Muscle of arm (tissue), 14 donors: ENCODE measurements at places on chromosomes 11 and 22.

- DNase-seq: no peak
These were observed 7.2 kb downstream of the AHNAK start for GRCh38 chr11:62539238-62539925.

- no peak for DNase-seq
These were observed 181.1 kb downstream of the CTTN start for GRCh38 chr11:70579316-70579955.

- DNase-seq: no peak
These were observed 80.0 kb upstream of the CLPB start for GRCh38 chr11:72514331-72514730.

GRCh38 chr11:99069856-99070444, 49.2 kb downstream of the CNTN5 start:
- DNase-seq: peak; percentile 26

DNA sequence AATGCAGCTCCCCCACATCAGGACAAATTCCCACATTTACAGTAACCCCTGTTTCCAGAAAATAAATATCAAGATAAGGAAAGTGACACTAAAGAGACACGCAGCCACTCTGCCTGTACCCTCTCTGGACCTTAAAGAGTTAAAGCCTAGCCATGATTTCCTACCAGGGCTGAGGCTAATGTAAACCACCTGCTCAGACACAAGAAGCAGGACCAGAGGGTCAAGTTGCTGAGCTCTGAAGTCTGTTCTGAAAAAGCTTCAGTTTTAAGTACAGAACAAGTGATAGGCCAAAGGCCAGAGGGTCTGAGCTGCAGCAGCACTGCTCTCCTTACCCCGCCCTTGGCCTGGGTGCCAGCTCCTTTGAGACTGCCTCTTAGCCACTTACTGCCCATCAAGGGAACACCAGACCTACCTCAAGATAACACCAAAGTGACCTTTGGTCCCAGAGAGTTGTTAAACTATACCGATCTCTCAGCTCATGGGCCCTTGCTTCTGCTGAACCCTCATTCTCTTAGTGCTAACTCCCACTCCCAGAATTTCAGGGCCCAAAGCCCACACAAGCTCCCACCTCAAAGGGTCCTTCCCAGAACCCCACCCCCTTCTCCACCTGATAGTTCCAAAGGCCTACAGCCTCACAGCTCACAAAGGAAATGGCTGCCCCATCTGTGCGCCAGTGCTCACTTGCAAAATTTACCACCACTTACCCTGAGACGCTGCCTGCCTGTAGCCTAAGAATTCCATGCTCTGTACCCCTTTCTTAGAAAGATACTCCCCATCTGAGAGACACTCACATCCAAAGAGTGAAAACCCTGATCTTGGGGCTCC, 40.5 kb downstream of the IL18BP start:
- peak; percentile 31 for DNase-seq

- DNase-seq: no peak
These were observed 239.3 kb downstream of the GRIK4 start for GRCh38 chr11:120750647-120751549.

DNA sequence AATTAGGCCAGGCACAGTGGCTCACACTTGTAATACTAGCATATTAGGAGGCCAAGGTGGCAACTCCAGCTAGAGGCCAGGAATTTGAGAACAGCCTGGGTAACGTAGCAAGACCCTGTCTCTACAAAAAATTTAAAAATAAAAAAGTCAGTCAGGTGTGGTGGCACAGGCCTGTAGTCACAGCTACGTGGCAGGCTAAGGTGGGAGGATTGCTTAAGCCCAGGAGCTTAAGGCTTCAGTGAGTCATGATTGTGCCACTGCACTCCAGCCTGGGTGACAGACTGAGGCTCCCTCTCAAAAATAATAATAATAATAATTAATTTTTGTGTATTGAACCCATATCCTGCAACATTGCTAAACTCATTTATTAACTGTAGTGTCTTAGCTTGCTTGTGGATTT, 15.3 kb upstream of the TRIM29 start:
- DNase-seq: no peak

DNA sequence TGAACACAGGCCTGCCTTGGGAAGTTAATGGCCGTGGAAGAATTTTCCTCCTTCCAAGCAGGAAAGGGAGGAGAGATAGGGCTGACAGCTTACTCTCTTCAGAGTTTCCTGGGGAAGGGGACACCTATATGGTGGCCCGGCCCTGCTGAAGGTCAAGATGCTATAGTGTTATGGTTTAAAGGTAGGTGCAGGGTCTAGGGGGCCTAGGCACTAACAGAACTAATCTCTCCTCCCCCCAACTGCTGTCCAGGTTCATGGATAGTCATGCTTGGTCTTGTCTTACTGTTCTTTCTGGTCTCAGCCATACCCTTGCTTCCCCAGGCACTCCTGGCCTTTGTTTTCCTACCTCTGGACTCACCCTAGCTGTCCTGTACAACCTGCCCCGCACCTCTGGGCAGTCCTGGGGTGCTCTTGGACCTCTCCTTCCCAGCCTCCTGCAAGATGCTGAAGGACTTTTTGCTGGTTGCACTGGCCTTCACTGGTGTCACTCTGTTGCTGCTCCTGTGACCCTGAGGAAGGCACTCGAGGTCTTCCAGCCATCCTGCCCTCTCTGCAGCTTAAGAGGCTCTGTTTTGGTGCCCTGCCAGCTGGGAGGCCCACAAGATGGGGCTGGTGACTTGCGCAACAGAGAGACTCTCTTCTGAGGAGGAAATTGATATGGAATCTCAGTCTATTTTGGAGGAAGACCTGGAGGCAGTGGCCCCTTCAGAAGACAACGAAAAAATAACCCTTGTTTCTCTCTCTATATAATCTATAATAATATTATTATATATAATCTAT, 17.9 kb downstream of the SEC14L3 start:
- DNase-seq: no peak

- DNase-seq: no peak
These were observed 214.7 kb upstream of the SYN3 start for GRCh38 chr22:33272871-33273270.

- no peak for DNase-seq
These were observed 104.0 kb upstream of the TIMP3 start for GRCh38 chr22:32697331-32697995.

- peak; percentile 54 for DNase-seq
These were observed 4.0 kb downstream of the TRIM6 start for GRCh38 chr11:5600374-5600851.

DNA sequence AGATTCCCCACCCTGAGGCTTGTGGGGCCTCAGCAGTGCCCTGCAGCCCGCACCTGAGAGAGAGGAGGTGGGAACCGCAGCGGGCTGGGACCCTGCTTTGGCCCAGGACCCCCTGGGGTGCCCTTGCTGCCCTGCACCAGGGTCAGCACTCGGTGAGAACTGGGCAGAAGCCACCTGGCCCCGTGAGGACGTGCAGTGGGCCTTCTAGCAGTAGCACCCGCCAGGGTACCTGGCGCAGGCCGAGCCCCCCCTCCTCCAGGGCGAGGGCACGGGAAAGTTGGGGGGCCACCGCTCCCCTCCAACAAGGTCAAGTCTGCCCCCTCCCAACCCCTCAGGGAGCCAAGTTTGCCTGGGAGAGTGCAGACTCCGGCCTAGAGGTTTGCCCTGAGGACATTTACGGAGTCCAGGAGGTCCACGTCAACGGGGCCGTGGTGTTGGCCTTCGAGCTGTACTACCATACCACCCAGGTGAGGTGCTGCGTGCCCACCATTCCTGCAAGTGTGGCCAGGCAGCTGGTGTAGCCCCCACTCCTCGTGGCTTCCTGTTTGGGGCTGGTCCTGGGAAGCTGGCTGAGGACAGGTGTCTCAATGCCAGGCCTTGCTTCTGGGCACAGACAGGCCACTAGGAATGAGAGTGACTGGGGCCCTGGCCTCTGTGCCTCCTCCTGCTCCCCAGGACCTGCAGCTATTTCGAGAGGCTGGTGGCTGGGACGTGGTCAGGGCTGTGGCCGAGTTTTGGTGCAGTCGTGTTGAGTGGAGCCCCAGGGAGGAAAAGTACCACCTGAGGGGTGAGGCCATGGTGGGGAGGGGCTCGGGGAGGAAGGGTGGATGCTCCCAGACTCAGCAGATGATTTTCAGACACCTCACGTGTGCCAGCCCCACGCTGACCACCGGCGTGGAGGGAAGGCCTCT, 3.5 kb downstream of the PGGHG start:
- no peak for DNase-seq

DNA sequence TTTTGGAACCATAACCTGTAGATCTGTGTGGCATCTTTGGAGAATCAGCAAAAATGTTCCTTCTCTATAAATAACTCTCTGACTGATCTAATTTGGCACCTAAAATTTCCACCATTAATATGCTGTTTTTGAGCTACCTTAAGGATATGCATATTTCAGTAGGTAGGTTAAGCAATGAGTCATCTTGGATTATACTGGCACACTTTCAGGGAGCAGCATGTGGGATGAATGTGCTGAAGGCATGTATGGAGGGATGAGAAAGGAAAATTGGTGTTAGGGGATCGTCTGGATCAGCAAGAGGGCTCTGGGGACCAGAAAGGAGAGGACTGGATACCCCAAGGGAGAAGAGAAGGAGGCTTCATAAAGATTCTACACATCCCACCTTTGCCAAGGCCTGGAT, 44.6 kb upstream of the ELF5 start:
- no peak for DNase-seq

DNA sequence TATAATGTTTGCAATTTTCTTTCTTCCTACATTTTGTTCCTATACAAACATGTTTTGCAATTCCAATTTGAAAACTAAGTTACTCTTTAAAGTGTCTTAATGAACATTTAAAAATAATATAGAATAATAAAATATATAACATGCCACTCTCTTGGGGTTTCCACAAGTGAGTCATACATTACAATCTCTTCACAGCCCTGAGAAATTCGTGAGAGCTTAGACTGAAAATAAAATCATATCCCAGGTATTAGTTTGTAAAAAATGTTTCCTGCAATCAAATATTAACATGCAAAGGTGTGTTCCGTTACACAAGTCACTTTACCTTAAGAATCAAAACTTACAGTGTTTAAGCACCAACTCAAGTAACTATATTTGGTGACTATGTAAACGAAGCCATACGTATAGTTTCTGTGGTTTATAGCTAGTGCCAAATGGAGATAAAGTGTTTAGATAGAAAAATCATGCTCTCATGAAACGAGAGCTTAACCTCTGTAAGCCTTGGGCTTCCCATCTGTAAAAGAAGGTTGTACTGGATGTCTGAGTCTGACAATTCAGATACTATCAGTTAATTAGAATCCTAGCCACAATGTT, 253.6 kb upstream of the ANO3 start:
- no peak for DNase-seq

- DNase-seq: no peak
These were observed 6.9 kb upstream of the CATSPER1 start for GRCh38 chr11:66032957-66033735.

GRCh38 chr22:50505276-50505775, 2.2 kb downstream of the LMF2 start:
- DNase-seq: no peak

GRCh38 chr11:44963136-44963535, 12.5 kb upstream of the TP53I11 start:
- DNase-seq: no peak

- no peak for DNase-seq
These were observed 31.2 kb downstream of the GNAZ start for GRCh38 chr22:23101524-23101923.

GRCh38 chr11:119789766-119790407, 60.9 kb upstream of the NECTIN1 start:
- DNase-seq: no peak

- no peak for DNase-seq
These were observed 66.2 kb downstream of the CCDC81 start for GRCh38 chr11:86440843-86441242.

DNA sequence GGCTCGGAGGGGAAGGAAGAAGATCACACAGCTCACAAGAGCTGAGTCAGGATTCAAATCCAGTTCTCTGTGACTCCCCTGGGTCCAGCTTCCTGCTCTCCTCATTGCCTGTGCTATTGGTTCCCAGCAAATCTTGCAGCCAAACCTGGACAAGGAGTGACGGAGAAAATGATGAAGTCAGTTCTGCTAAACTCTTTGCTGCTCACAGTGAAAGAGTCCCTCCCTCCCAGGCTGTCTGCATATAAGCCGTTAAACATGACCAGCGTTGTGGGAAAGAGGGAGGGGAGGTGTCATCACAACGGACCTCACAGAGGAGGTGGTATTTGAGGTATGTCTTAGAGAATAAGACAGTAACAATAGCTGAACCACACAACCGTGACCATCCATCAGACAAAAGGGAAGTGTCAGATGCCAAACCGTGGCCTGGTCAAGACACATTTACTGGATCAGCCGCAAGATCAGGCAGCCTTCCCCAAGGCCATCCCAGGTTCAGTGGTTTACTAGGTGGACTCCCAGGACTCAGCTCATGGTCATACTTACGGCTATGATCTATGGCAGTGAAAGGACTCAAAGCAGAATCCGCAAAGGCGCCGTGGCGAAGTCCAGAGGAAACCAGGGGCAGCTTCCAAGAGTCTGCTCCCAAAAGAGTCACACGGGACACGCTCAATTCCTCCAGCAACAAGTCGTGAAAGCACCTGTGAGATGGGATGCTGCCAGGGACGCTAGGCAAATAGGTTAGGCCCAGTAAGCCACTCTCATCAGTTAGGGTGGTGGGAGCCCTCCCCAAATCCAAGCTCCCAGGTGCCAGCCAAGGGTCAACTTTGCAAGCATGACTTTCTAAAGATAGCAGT, 2.8 kb upstream of the CYTH4 start:
- DNase-seq: peak; percentile 44

DNA sequence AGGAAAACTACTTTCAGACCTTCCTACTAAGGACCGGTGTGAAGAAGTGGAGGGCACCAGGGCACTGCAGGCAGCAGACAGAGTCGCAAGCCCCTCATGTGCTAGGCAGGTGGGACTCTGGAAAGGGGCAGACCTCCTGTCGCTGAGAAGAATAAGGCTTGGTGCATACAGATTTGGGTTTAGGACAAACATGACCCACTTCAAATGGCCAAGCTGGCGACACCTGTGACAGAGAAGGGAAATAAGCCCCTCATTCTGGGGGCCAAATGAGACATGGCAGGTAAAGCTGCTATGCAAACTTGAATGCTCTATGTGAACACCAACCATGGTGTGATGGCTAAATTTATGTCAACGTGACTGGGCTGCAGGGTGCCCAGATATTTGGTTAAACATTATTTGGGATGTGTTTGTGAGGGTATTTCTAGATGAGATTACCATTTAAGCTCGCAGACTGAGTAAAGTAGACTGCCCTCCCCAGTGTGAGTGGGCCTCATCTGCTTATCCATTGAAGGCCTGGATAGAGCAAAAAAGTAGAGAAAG, 112.4 kb upstream of the PITPNB start:
- no peak for DNase-seq

DNA sequence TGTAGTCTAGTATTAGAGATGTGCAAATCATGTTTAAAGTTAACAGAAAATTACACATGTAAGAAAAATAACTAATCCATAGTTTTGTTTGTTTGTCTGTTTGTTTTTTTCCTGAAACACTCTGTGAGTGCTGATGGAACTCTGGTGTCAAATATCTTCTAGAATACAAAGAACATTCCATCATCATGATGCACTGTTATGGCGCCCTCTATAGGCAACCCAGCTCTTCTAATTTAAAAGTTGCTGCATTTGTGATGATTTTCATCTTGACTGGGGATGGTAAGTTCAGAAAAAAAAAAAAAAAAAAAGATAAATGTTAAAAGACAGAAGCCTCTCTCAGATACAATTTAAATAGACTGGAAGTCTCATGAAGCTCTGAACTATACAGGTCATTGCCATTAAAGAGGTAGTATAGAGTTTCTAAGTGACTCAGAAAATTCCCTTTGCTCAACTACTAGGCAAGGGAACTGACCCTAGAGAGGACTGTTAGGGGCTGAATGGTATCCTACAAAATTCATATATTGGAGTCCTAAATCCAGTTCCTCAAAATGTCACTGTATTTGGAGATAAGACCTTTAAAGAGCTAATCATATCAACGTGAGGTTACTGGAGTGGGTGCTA, 597.2 kb upstream of the ANO3 start:
- peak; percentile 23 for DNase-seq
